Activated CD8-positive, alpha-beta memory T cell treated with anti-CD3 and anti-CD28 coated beads, Interleukin-2, amount 50 U/mL, for 48 hours (primary cell): ENCODE measurements at places on chromosomes 7 and 10.

DNA sequence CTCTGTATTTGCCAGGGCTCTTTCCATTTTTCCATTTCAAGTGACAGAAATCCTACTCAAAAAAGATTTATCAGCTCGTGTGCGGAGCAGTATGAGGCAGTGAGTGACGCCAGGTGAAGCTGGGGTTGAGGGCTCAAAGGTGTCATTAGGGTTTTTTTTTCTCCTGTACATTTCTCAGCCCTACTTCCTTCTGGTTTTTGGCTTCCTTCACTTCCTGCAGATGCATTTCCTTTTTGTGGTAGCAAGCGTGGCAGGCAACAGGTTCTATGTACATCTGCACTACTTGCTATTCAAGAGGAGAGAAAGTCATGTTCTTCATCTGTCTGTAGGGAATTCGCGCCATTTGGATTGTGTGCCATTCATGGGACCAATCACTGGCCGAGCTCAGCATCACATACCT lies 52.8 kb upstream of the AOAH start:
- no peak for DNase-seq

GRCh38 chr7:43076189-43076605 lies 36.2 kb upstream of the HECW1 start:
- no peak for DNase-seq

GRCh38 chr7:90788052-90788451 lies 191.9 kb downstream of the CDK14 start:
- no peak for DNase-seq

DNA sequence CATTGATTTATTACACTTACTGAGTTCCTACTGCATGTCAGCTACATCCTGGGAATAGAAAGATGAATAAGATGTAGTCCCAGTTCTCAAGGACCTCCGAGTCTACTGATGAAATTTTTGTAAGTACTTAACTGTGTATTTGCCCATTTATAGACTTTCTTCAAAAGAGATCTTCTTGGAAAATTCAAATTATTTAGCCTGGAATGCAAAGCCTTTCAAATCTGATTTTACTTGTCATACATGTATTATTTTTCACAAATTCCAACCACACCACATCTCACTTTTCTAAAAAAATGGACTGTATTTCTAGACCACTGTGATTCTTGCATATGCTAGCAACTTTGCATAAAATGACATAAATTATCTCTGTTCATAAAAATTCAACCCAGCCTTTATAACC lies 581.3 kb downstream of the ATRNL1 start:
- DNase-seq = no peak

DNA sequence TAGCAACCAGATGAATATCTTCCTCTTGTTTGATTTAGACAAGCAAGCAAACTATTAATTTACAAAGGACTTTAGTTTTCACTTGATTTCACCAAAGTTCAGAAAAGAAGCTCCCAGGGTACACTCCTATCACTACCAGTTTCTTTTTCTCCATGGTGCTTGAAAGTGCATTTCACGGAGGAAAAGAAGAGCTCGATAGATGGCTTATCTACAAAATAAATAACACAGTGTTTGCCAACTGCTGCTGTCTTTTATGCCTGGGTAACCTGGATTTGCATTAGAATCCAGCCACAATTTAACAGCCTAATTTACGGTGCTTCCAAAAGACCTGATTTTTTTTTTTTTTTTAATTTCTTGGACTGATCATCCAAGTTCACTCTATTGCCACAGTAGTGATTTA lies 275.7 kb downstream of the GPR37 start:
- no peak for DNase-seq

GRCh38 chr10:5283305-5284158 lies 81.2 kb upstream of the UCN3 start:
- peak; percentile 65 for DNase-seq

GRCh38 chr7:158113321-158114025 lies 474.1 kb downstream of the PTPRN2 start:
- no peak for DNase-seq

- no peak for DNase-seq
Observed at GRCh38 chr10:1177936-1178335, 121.8 kb downstream of the WDR37 start.

DNA sequence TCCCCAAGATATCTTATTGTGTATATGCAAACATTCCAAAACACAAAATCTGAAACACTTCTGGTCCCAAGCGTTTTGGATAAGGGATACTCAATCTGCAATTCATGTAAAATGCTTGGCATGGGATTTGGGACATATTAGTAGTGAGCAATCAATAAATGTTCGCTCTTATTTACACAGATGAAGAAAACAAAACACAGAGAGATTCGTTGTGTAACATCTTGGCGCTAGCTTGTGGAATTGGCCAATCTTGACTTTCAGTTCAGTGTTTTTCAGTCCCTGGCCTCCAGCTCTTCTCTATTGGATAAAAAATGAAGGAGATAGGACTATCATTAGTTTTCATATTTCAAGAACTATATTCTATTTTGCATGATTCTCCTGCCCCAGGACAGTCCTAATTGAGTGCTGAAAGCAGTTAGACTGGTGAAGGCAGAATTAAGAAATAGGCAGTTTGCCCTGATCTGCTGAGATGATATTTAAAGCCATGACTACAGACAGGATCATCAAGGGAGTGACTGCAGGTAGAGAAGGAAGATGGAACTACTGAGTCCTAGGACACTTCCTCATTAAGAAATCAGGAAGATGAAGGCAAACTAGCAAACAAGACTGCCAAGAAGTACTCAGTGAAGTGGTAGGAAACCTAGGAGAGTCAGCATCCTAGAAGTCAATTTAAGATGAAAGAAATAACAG lies 1.8 kb downstream of the PNLIPRP3 start:
- no peak for DNase-seq

DNA sequence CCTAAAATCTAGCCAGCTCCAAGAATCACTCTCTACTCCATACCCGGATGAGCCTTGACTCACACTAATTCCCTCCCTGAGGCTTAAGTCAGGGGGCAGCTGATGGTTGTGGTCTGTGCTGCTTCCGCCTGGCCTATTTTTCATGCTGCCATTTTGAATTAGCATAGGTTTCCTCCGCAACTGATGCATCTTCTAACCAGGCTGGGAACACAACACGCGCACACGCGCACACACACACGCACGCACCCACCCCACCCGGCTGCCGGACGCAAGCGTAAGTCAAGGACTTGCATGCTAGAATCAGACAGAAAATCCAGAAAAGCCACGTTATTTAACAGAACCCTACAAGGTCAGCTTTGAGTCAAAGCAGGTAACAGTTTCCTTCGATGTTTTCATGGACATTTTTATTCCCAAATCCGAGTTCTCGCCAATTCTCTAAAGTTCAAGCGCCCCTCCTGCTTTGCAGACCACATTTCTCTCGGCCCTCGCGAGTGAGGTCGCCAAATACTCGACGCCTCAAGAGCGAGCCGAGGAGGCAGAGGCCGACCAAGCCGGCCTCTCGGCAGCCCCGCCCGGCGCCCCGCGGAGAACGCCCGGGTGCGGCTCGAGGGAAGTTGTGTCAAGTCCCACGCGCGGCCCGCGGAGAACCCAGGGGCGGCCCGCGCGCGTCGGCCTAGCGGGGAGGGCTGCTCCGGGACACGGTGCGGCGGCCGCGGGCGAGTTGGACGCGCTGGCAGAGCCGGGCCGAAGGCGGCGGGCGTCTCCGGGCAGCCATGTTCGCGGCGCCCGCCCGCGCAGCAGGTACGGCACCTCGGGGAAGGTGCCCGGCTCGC lies 961 bp downstream of the SCRN1 start:
- peak; percentile 63 for DNase-seq

DNA sequence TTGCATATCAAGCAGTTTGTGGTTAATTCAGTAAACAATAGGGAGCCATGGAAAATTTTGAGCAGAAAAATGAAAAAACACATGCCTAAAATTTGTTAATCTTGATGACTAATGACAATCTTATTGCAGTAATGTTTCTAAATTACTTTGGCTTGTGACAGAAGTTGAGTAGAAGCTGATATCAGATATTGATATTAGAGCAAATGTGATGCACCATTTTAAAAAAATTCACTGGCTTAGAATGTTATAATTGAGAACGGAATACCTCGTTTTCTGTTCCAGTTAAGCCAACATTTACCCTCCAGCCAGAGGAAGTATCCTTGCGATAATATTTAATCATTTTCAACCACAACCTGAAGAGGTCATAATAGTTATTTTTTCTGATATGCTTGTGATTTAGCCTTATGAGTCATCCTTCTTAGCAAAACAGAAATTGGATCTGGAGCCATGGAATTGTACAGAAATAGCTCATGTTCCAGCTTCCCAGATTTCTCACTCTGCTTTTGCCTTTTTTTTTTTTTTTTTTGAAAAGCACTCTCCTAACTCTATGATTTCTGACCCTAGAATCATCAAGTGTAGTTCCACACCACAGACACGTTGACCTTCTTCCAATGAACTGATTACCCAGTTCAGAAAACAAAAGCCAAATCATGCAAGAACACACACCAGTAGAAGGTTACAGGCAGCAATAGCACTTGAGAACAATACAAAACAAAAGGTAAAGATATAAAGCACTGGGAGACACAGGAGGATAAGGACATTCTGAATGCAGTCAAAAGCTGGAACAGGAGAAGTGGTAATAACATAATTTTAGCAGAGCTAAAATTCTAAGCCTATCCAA lies 96.8 kb upstream of the PHYHIPL start:
- no peak for DNase-seq

DNA sequence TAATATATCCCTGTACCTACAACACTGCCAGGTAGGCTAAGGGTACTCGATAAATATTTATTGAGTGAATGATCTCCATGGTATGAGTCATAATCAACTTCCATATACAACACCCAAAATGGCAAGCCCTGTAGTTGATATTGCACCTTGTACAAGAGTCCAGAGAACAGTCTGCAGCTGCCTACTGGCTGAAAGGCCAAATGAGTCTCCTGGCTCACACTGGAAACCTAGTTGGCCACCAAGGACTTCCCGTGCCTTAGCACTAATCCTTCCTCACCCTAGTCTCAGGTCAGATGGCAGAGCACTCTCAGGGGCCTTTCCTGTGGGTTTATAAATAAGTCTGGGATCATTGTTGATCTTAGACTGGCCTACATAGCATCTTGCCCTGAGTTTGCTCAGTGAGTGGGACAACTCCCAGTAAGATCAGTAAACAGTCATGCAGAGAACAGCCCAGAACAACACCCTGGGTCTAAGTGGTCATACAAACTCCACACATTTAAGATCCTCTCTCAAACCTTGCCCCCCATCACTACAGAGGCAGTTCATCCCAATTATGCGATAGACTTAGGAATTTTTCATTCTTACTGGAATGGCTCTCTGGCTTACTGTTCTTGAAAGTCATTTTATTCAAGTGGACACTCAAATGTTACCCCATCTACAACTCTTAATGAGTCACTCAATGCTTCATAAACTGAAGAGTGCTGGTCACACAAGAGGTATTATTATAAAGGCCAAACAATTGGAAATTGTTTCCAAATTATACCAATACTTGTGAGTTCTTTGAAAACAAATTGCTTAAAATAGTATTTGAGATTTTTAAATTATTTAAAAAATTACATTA lies 14.7 kb upstream of the SLC16A9 start:
- DNase-seq = no peak

- DNase-seq = no peak
Observed at GRCh38 chr7:1536743-1537534, 6.4 kb downstream of the MAFK start.

DNA sequence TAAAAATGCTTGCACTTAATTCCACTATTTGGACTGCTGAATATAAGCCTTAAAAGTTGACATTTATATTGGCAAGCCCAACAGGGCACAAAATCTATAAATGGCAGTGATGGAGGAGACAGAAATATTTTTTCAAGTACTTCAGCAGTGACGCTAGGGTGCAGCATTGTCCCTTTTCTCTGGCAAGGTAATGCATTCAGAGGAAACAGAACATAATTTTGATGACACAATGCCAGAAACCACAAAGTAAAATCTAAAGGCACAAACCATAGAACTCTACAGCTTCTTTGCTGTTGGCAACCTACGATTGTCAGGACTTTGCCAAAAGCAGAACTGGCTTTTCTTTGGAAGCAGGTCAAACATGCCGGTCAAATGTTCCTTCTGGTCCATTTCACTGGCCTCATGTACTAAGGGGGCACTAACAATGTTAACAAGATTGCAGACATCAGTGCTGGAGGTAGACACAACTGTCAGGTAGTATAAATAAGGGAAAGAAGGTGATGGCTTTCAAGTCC lies 30.9 kb upstream of the FAM133B start:
- peak; percentile 68 for DNase-seq

DNA sequence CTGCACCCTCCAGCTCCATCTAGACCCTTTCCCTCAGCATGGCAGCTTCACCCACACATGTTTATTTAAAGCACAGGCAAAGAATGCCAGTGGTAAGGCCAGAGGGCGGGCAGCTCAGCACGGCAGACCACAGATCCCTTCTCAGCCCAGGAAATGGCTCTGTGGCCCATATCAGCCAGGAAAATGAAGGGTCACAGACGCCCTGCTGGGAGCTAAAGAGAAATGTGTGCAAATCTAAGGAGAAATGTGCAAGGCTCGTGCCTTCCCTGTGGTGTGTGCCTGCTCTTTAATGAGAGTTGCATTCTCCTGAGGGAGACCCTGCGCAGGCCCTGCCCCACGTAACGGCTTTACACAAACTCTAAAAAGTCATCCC lies 23.0 kb downstream of the PTPRN2 start:
- DNase-seq = no peak

GRCh38 chr10:24771943-24772694 lies 48.4 kb upstream of the ARHGAP21 start:
- no peak for DNase-seq

DNA sequence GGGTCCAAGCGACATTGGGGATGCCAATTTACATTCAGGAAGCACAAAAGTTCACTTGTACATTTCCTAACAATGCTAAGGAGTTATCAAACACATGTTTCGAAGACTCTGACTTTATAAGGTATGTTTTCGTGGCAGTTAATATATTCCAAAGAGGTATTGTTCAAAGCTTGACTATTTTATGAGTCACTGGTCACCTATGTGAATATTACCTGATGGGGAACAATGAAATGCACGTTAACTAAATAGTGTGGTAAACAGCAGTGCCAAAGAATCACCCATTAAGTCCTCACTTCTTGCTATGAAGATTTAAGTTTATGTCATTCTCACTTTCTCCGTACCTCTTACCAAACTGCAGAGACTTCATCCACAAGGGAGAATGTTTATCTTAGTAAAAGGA lies 550.2 kb downstream of the SORCS1 start:
- DNase-seq = no peak

DNA sequence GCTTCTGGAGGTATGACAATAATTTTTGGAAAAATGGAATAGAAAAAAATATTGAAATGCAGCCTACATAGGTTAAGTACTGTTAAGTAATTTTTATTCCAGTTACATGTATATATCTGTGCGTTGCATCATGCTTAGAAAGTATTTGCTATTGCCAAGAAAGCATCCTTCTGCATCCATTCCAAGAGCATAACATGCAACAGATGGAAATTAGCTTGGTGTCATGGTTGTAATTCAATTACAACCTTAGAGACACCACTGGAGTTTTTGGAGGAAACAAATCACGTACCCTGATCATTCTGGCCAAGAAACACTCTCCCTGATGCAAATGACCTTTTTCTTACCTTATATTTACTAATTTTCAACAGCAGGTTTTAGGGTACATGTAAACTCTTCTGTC lies 1.7 kb downstream of the AKR1B1 start:
- no peak for DNase-seq
